ENCODE measurements at places on chromosomes 11 and 22. TPM values are rescaled to one million over a fixed set of nuclear protein-coding genes. Genes with fewer than 3 reads are reported as not detected.

Gene RCN1
- total RNA-seq, result 371 TPM

DNA sequence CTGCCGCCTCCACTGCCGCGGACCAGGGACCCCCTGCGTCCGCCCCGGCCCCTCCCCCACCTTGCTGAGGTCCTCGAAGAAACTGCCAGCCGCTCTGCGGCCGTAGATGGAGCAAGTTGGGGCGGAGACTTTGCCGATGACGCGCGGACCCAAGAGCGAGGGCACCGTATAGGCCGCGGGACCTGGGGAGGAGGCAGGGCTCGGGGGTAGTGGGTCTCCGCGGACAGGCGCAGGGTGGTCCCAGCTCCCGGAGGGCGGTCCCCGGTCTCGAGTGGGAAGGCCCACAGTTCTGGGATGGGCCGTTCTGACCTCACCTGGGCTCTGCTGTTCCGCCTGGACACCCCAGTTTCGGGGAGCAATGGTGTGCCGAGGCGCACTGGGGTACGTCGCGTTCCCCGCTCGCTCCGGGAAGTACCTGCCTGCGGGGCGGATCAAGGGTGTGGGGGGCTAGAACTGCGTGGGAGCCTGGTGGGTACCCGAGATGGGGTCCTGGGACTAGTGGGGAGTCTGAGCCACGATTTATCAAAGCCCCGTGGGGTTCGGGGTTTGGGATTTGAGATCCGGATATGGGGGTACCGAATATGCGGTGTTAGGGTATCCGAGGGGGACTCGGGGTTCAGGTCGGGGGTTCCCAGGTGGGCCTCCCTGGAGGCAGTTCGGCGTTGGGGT is 1.2 kb upstream of the TYMP start:
- peak; percentile 75 for DNase-seq

DNA sequence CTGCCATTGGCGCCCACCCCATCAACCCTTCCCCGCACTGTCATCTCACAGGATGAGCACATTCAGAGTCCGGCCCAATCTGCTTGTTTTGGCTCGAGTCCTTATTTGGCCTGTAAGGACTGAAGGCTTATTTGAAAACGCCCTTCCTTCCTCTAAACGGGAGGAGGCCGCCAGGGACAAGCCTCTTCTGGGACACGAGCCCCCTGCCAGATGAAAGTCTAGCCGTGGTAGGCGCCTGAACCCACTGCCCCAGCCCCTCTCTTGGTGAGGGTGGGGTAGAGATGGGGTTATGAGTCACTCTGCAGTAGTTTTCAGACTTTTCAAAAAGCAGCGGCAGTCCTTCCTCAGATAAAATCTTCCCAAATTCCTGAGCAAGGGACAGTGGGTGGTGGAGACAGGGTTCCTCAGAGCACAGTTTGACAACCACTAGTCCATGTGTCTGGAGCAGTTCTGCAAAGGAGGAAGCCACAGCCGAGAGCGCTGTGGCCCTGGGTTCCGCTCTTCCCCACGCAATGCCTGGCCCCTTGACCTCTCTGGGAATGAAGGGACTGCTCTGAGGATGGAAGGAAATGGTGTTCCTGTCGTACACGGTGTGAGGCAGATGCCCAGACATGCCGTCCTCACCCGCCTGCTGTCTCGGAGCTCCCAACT is 57.0 kb downstream of the MYH9 start:
- DNase-seq, result peak; percentile 77

GRCh38 chr22:24429411-24430365 is 2.3 kb downstream of the ADORA2A start:
- no peak for DNase-seq

- no peak for DNase-seq
Measured at GRCh38 chr22:27273436-27273835, 528.1 kb downstream of the MN1 start.

GRCh38 chr11:46307785-46308341 is 30.4 kb downstream of the CREB3L1 start:
- no peak for DNase-seq

Gene ST14
- total RNA-seq, result under 0.01 TPM

GRCh38 chr11:12152321-12152720 is 41.9 kb downstream of the MICAL2 start:
- DNase-seq, result no peak

GRCh38 chr22:49042877-49043859 is 784.5 kb downstream of the BRD1 start:
- DNase-seq, result no peak
